Stimulated activated naive CD4-positive, alpha-beta T cell (primary cell): ENCODE measurements at places on chromosomes 6 and 20.

- no peak for DNase-seq
Measured at GRCh38 chr6:168089186-168090063, 10.4 kb upstream of the FRMD1 start.

DNA sequence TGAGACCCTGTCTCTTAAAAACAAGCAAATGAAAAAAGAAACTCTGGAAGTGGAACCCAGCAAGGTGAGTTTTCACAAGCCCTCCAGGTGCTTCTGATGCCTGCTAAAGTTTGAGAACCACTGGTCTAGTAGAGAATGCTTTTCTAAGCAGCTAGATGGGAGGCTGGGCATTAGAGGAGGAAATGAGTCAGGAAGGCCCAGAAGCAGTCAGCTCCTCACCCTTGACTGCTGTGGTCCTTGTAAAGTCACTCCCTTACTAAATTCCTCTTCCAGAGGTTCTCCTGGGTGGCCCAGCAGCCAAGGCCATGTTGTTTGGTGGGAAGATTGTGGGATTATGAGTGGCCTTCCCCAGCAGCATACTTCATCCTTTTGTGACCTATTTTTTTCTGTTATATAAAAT is 52.0 kb upstream of the FYN start:
- no peak for DNase-seq

DNA sequence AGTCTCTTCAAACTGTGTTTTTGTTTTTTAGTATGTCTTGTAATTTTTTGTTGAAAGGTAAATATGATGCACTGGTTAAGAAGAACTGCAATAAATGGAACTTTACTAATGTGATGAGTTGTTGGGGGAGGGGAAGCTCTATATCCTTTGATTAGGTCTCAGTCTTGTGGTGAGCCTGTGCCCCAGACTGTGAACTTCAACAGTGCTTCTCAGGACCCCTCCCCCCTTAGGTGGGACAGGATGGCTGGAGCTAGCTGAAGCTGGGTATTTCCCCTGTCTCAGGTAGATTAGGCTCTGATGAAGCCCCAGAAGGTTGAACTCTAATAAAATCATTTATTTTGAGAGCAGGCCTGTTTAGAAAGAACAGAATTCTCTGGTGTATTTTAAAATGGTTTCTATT is 31.4 kb upstream of the TASP1 start:
- no peak for DNase-seq

GRCh38 chr20:46088409-46089166 is 1.2 kb downstream of the NCOA5 start:
- DNase-seq: no peak

GRCh38 chr20:54168961-54169862 is 4.6 kb downstream of the CYP24A1 start:
- DNase-seq: no peak
